Central memory CD4-positive, alpha-beta T cell (primary cell): ENCODE measurements at places on chromosomes 1 and 21.
A peak's percentile ranks its signal among the peaks of the same experiment; 100 is the strongest.

GRCh38 chr1:227299688-227300087 is 18.6 kb downstream of the CDC42BPA start:
- no peak for DNase-seq

DNA sequence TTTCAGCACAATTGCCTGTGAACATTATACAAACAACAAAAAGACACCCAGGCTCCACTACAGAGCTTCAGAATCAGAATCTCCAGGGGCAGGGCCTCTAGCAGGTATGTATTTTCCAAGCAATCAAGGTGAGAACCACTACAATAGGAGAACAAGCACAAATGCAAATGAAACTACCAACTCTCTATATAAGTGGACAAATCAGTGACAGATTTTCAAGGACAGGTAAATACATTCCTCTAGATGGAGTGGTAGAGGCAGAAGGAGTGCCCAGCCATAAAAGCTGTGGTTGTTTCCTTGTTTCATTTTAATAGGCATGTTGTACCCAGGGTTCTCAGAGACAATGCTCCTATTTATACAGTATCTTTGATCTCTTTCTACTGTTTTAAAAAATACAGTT is 20.1 kb upstream of the CCDC17 start:
- DNase-seq = no peak

- DNase-seq = no peak
These were observed 58.5 kb downstream of the KIF26B start for GRCh38 chr1:245213066-245213831.

DNA sequence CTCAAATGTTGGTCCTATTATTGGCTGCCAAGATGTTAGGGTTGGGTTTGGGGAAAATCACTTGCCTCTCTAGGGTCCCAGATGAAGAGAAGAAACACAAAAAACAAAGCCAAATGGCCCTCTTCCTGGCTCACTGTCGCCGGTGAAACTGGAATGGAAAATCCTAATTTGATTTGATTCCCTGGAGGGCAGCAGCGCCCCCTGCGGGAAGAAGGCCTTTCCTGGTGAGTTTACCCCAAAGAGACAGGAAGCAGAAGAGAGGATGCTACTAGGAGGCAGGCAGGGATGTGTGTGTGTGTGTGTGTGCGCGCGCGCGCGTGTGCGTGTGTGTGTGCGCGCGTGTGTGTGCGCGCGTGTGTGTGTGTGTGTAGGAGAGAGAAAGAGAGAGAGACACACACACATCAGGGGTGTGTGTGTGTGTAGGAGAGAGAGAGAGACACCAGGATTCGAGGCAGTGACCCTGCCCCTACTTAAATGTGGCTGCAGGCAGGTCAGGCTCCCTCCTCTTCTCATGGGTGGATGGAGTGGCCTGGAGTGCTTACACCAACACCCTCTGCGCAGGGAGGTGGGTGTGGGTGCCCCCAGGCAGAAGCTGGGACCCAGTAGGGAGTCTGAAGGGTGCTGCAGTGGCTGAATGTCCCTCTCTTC is 3.1 kb upstream of the SELENON start:
- peak; percentile 80 for DNase-seq

DNA sequence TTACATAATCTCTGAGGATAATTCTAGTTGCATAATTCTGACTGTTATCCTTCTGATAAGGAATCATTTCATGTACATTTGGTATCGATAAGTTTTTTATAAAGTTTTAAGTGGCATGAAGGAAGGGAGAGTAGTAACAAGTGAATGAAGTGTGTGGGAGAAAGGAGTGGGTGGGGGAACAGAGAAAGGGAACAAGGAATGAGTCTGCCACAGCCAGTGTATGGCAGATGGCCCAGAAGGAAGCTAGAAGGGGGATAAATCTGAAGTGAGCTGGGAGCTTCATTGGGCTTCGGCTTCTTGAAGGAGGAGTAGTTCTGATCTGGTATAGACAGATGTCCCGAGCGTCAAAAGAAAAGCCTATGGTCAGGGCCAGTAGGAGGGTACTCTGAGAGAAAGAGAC is 18.6 kb downstream of the ZBTB40 start:
- no peak for DNase-seq

DNA sequence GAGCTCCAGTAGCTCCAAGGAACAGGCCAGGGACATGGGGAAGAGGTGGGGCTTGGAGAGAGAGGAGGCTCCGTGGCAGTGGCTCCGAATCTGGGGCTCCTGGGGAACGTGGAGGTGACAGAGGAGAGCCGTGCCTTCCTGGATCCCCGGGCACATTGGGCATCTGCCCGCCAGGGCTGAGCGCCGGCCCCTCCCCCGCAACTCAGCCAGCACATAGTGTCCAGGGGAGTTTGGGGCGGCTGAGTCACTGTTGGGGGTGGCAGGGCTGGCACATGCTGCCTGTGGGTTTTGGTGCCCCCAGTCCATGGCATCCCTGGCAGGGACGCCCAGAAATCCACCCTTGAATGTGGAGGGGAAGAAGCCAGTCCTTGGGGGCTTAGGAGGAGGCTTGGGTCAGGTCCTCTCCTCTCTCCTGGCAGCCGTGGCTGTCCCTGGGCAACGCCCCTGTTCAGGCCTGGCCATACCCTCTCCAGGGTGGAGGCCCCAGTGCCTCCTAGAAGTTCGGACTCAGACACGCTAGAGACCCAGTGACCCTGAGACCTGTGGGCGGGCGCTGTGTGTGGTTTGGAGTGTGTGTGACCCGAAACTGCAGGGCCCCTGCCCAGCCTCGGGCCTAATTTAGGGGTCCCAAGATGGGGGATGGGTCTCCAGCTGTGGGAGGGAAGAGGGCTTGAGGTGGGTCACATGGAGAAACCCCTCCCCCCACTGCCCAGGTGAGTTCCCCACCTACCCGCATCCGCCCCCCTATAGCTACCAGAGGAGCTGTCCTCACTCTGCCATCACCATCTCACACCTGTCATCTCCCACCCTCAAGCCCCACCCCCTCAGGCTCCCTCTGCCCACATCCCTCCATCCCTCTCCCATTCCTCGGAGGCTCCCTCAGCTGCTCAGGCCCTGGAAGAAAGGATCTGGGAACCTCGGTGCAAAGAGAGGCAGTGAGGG is 1.6 kb downstream of the HSPB7 start:
- no peak for DNase-seq
